Esophagus mucosa (tissue), 1 donor: ENCODE measurements at places on chromosomes 7 and 10. TPM values are rescaled to one million over a fixed set of nuclear protein-coding genes. Genes with fewer than 3 reads are reported as not detected.

GRCh38 chr10:13984647-13985155 lies 346.0 kb downstream of the FRMD4A start:
- ATAC-seq: peak; percentile 69

Gene ZNF735
- total RNA-seq: not detected

Gene ADAMTS14
- total RNA-seq: 0.64 TPM

GRCh38 chr7:71627651-71628050 lies 495.7 kb downstream of the GALNT17 start:
- no peak for ATAC-seq

Gene TCERG1L
- total RNA-seq: 0.88 TPM

Gene TACR2
- total RNA-seq: 1.2 TPM

Gene SLC25A13
- total RNA-seq: 12.0 TPM

- no peak for ATAC-seq
These were observed 12.1 kb upstream of the NPVF start for GRCh38 chr7:25240340-25240739.

Gene CXCL12
- total RNA-seq: 14.0 TPM

DNA sequence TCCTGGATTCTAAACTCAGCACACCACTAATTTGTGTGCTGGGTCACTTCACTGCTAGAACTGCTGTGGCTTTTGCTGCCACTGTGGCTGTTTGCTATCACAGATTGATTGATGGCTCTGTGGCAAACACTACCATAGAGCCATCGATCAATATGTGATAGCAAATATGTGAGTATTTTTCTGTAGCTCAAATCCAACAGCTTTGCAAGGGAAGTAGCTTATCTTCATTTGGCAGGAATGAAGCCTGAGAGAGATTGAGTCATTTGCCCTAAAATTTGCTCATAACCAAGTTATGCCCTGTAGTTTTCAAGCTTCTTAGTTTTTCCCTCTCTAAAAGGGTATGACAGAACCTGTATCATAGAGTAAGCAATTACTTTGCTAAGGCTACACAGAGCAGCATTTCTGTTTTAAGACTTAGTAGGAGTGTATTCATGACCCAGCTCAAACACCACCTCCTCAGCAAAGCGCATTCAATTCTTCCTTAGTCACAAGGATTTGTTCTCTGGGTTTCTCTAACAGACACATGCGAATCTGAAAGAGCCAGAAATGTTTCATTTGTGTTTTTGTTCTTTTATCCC lies 43.1 kb downstream of the MINPP1 start:
- no peak for ATAC-seq
